Upper lobe of left lung (tissue), 6 donors: ENCODE measurements at places on chromosomes 13 and 19. TPM values are rescaled to one million over a fixed set of nuclear protein-coding genes. Genes with fewer than 3 reads are reported as not detected.

The C1QTNF9 gene
- total RNA-seq = not detected

The NLRP4 gene
- total RNA-seq = not detected

The SIGLEC7 gene
- 10.9 TPM for total RNA-seq

DNA sequence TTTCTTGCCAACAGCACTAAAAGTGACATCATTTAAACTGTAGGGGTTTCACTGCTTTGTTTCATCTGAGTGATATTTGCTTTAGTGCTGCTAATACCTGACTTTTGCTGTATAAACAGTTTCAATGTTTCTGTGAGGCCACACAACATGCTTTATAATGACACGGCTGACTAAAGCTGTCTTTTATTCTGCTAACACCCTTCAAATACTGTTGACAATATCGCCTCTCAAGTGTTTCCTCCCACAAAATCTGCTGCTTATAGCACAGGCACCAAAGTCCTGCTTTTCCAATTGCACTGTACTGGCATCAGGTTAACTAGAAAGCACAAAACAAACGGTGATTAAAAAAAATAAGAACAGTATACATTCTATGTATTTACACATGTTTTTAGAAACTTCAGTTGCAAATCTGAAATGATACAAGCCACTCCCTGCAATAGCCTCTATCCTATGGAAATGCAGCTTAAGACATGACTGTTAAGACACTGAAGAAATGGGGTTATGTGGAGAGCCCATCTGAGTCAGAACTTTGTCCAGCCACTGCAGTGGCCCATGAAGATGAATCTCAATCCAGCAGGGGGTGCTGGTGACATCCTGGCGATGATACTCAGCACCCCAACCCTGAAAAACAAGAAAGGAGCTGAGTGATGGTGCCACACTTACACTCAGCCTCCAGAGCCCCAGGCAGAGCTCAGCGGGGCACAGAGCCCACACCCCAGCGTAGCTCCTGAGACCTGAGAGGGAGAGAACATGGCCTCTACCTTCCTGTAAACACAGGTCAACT, 29.4 kb downstream of the RFXAP start:
- no peak for DNase-seq

DNA sequence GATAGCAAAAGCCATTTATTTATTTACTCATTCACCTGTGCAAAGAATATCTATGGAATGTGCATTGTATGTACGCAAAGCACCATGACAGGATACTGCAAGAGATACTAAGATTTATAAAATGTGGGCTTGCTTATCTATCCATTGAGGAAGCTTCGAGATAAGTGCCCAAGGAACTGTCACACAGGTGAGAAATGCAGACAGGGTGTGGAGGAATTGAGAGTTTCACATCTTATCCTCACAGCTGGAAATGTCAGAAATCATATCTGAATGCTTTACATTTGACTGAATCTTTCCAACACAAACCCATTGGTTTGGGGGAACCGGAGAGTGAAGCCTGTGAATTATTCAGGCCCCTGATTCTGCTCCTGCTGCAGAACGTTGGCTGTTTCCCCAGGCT, 113.0 kb downstream of the SLC7A1 start:
- DNase-seq = no peak
